CD4-positive, CD25-positive, alpha-beta regulatory T cell (primary cell): ENCODE measurements at places on chromosomes 5 and 9.

DNA sequence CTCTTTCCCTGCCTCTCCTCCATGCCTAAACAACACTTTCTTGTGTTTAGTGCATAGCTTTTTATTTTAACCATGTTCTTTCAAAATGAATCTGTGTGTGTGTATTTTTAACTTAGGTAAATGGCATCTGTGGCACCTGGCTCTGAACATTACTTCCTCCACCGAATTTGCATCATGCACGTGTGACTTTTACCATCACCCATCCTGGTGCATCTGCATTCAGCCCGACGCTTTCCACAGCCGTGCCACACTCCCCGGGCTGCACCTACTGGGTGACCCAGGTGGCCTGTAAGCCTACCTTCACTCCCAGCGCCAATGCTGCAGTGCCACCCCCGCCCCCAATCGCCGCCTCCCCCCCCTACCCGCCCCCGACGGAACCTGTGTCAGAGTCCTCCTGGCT lies 12.7 kb upstream of the FCN1 start:
- no peaks in the 10 kb centered on the region for H3K36me3 ChIP-seq
- no peak overlapping the region for H3K27ac ChIP-seq
- H3K27me3 ChIP-seq = no peaks in the 10 kb centered on the region
- no peak for DNase-seq
- H3K4me3 ChIP-seq = no peak overlapping the region

- no peaks in the 10 kb centered on the region for H3K27me3 ChIP-seq
- H3K4me1 ChIP-seq = no peaks in the 10 kb centered on the region
- no peak overlapping the region for H3K27ac ChIP-seq
- no peak for DNase-seq
- H3K4me3 ChIP-seq = no peak overlapping the region
These were observed 241.4 kb upstream of the SLC24A2 start for GRCh38 chr9:20030221-20030620.

DNA sequence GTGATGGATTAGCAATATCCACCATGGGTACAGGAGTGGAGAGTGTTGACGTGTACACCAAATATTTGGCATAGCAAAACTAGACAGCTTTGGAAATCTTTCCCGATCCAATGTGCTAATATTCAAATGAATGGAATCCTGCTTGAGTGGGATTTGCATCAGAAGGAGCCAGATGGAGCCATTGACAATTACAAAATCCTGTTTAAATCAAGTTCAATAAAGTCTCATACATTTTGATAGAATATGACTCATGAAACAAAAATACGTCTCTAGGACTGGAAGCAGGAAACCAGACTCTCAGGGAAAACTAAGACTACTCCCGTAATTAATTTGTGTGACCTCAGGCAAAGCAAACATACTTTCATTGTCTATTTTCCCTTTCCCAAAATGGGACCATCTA lies 13.0 kb downstream of the TNC start:
- no peaks in the 10 kb centered on the region for H3K4me1 ChIP-seq
- no peak for DNase-seq
- no peaks in the 10 kb centered on the region for H3K36me3 ChIP-seq

GRCh38 chr9:123322273-123323195 lies 33.5 kb upstream of the CRB2 start:
- H3K27ac ChIP-seq = peak overlapping the region; percentile 68
- H3K4me3 ChIP-seq = peak overlapping the region; percentile 62
- peak; percentile 74 for DNase-seq
- no peaks in the 10 kb centered on the region for H3K36me3 ChIP-seq
- no peaks in the 10 kb centered on the region for H3K27me3 ChIP-seq

DNA sequence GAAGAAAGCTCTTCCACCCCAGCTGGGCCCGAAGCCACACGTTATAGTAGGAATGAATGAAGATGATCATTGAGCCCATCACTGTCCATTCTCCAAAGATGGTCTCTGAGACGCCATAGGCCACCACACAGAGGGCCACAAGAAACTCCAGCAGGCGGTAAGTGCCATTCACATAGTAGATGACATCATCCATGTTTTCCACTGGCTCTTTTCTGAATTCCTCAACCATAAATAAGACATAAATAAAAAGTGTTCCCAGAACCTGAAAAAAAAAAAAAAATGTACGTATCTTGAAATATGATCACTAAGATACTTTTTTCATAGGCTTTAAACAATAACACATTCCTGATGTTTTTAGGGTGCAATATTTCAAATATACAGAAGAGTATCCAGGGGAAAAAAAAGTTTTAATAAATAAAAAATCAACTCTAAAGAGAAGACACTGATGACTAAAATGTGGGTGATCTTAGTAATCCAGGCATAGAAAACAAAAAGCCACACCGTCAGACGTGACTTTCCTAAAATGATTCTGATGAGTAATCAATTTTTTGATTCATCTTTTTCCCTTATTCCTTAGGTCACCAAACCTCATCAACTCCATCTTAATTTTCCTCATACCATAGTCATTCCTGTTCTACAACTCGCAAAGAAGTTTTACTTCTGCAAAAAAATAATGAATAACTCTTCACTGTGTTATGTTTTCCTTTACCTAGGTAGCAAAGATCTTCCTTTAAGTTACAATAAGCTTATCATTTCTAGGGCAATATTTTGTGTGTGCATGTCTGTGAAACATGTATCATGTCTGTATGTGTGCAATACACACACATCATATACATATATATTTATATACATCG lies 47.8 kb downstream of the RNF145 start:
- H3K36me3 ChIP-seq = peaks cover 58% of the 10 kb centered on the region
- H3K27me3 ChIP-seq = no peaks in the 10 kb centered on the region
- H3K4me1 ChIP-seq = peaks cover 4% of the 10 kb centered on the region
- no peak overlapping the region for H3K4me3 ChIP-seq
- no peak overlapping the region for H3K27ac ChIP-seq

DNA sequence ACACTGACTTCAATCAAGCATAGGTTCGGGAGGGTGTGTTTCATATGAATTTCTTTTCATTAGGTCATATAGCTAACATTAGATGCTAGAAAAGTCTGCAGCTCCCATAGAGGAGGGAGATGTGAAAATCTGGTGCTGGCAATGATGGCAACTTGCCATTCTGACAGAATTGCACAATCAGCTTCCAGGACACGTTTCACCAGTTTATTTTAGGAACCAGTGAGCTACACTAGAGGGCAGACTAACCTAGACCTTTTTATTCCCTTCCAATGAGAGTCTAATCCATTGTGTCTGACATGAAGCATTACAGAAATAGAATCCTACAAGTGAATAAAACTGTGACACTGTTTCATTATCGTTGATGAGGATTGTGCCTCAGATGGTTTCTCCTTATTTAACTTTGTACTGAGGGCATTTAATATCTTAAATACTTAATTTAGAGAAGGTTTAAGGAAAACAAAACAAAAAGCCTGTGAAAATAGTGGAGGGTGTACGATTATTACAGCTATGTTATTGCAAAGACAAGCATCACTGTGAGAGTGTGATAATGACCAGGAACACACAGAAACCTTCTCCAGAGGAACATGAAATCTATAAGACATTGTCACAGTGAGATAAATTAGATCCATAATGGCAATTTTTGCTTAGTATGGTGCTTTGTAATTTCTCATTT lies 363.3 kb upstream of the RPS23 start:
- H3K27me3 ChIP-seq = no peaks in the 10 kb centered on the region
- H3K4me1 ChIP-seq = no peaks in the 10 kb centered on the region
- H3K4me3 ChIP-seq = no peak overlapping the region
- DNase-seq = no peak

- H3K36me3 ChIP-seq = no peaks in the 10 kb centered on the region
- H3K27me3 ChIP-seq = no peaks in the 10 kb centered on the region
- no peak for DNase-seq
- H3K27ac ChIP-seq = no peak overlapping the region
- no peaks in the 10 kb centered on the region for H3K4me1 ChIP-seq
These were observed 471.3 kb downstream of the PDE4D start for GRCh38 chr5:59421986-59422941.

GRCh38 chr5:160271836-160272235 lies 40.5 kb downstream of the CCNJL start:
- H3K4me3 ChIP-seq = no peak overlapping the region
- H3K4me1 ChIP-seq = no peaks in the 10 kb centered on the region
- no peak overlapping the region for H3K27ac ChIP-seq
- no peak for DNase-seq

GRCh38 chr5:16932401-16932800 lies 3.7 kb downstream of the MYO10 start:
- no peaks in the 10 kb centered on the region for H3K36me3 ChIP-seq
- H3K27me3 ChIP-seq = peaks cover 27% of the 10 kb centered on the region
- peaks cover 15% of the 10 kb centered on the region for H3K4me1 ChIP-seq
- no peak for DNase-seq
- no peak overlapping the region for H3K4me3 ChIP-seq

DNA sequence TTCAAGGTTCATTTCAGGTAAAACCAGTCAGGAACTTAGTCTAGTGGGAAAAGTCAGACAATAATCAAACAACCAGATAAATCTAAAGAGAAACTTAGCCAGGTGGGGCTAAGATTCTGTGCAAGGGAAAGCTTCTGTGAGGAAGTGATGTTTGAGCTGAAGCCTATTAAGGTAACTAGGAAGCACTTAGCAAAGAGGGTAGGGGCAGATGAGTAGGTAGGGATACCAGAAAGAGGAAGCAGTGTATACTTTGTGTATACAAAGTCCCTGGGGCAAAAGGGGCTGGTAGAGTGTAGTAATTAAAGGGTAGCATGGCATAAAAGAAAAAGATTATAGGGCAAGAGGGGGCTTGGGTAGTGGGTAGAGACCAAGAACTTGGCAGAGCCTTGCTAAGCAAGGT lies 3.6 kb upstream of the SPATA24 start:
- no peaks in the 10 kb centered on the region for H3K36me3 ChIP-seq
- no peak overlapping the region for H3K27ac ChIP-seq
- DNase-seq = no peak
- H3K27me3 ChIP-seq = no peaks in the 10 kb centered on the region
- peaks cover 17% of the 10 kb centered on the region for H3K4me1 ChIP-seq

DNA sequence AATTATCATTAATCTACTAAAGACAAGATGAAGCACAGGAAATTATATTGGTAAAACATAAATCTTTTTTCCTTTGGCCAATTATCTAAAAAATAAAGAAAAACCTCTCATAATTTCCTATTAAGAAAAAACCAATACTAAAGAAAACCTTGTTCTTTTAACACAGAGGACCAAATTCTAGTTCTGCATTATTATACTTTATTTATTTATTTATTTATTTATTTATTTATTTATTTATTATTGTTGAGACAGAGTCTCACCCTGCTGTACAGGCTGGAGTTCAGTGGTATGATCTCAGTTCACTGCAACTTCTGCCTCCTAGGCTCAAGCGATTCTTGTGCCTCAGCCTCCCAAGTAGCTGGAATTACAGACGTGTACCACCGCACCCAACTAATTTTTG lies 377.8 kb upstream of the ADAMTS16 start:
- no peak overlapping the region for H3K27ac ChIP-seq
- no peaks in the 10 kb centered on the region for H3K27me3 ChIP-seq
- H3K4me3 ChIP-seq = no peak overlapping the region
- no peaks in the 10 kb centered on the region for H3K4me1 ChIP-seq
- H3K36me3 ChIP-seq = no peaks in the 10 kb centered on the region

GRCh38 chr5:43874772-43875171 lies 271.8 kb downstream of the NNT start:
- no peaks in the 10 kb centered on the region for H3K36me3 ChIP-seq
- no peaks in the 10 kb centered on the region for H3K27me3 ChIP-seq
- H3K27ac ChIP-seq = no peak overlapping the region
- no peaks in the 10 kb centered on the region for H3K4me1 ChIP-seq
- no peak for DNase-seq

- no peak for DNase-seq
- H3K27ac ChIP-seq = no peak overlapping the region
- H3K36me3 ChIP-seq = peaks cover 11% of the 10 kb centered on the region
- no peaks in the 10 kb centered on the region for H3K27me3 ChIP-seq
- H3K4me1 ChIP-seq = peaks cover 36% of the 10 kb centered on the region
- H3K4me3 ChIP-seq = no peak overlapping the region
These were observed 5.9 kb downstream of the MGAT4B start for GRCh38 chr5:179800696-179801201.

DNA sequence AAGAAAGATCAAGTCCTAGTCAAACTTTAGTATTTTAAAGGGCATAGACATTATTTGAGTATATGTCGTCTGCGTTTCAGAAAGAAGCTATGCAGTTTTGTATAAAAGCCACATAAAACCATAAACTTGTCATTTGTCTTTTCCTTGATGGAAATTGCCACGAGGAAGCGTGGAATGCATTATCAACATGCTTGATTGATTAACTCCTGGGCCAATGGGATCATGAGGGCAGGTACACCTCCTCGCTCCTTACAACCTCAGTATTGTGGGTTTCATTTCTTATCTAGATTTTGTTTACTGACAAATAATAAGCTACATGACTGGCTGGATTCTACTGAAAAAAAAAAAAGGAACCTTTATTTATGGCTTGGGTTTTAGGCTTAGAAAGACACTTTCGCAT lies 122.5 kb upstream of the RFX3 start:
- H3K36me3 ChIP-seq = no peaks in the 10 kb centered on the region
- no peaks in the 10 kb centered on the region for H3K27me3 ChIP-seq
- no peaks in the 10 kb centered on the region for H3K4me1 ChIP-seq
- H3K27ac ChIP-seq = no peak overlapping the region
- DNase-seq = no peak
- no peak overlapping the region for H3K4me3 ChIP-seq

- H3K4me1 ChIP-seq = peaks cover 91% of the 10 kb centered on the region
- no peaks in the 10 kb centered on the region for H3K36me3 ChIP-seq
- no peak overlapping the region for H3K27ac ChIP-seq
- no peak overlapping the region for H3K4me3 ChIP-seq
- DNase-seq = no peak
- H3K27me3 ChIP-seq = no peaks in the 10 kb centered on the region
These were observed 2.9 kb downstream of the RALGDS start for GRCh38 chr9:133118179-133118520.

DNA sequence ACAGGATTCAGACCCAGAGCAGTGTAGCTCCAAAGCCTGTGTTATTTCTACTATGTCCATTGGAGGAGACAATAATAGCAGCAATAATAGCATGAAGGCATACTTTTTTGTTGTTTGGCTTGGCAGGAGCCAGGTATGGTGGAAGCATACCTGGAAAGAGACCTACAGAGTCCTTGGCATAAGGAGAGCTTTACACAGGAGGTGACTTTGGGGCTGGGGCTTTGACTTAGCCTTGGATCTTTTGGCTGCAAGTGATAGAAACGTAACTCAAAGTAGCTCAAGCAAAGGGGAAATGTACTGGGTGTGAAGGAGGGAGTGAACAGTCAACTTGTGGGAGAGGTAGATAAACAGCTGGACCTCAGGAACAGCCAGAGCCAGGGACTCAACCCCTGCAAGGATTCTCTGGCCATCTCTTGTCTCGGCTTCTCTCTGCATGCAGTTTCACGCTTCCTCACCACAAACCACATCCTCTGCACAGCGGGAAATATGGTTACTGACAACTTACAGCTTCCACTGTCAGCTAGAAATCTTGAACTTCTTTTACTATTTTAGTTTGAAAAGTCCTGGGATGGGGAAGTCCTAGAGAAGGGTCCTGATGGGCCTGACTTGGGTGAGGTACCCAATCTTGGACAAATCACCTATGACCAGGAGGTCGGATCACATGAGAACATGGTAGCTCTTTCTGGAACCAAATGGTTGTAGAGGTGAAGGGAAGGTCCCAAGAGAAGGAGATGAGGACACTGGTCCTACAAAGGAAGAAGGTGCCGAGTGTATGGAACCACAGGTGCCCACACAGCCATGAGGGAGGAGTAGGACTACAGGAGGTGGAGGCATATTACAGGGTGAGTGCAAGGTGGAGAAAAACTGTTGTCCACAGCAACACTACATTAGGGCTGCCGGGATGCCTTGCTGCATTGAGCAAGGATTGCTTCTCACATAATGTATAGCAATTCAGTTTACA lies 47.0 kb upstream of the TGFBR1 start:
- H3K27ac ChIP-seq = peak overlapping the region; percentile 65
- peak; percentile 82 for DNase-seq
- no peaks in the 10 kb centered on the region for H3K27me3 ChIP-seq
- H3K4me3 ChIP-seq = peak overlapping the region; percentile 87
- H3K36me3 ChIP-seq = no peaks in the 10 kb centered on the region

- no peaks in the 10 kb centered on the region for H3K36me3 ChIP-seq
These were observed 58.6 kb downstream of the PRKACG start for GRCh38 chr9:68955330-68955729.
